Activated CD4-positive, alpha-beta T cell treated with anti-CD3 and anti-CD28 coated beads for 24 hours (primary cell): ENCODE measurements at places on chromosomes 4 and X.

DNA sequence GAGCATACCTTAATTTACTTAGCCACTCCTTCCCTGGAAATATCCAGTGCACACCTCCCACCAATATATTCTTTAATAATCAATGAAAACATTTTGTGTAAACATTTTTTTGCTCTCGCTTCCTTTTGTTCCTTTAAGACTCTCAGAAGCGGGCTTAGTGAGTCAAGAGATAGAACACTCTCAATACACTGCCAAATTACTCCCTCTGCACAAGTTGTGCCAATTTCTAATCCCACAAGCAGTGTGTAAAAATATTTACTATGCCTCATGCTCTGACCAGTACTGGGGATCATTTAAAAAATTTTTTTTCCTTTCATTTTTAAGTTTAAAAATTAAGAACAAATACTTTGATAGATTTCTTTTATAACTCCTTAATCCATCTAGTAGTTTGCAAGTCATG is 5.1 kb downstream of the MORF4L2 start:
- DNase-seq: no peak

DNA sequence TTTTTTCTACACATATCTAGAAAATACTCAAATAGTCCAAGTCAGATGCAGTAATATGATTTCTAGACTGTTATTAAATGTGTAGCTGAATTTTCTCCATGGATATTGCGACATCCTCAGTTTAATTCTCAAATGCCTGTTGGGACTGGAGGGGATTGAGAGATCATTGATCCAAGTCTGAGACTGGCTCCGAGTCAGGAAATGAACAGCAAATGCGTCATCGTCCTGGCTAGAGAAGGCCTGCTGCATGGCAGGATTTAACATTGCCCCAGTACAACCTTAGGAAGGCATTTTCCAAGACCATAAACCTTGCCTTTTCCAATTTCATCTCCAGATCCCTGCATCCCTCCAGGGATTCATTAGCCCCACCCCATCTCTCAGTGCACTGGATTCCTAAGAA is 56.6 kb upstream of the SLC6A14 start:
- DNase-seq: no peak

GRCh38 chr4:102546635-102547034 is 45.5 kb downstream of the NFKB1 start:
- no peak for DNase-seq

- DNase-seq: no peak
These were observed 920.9 kb upstream of the PABPC4L start for GRCh38 chr4:135122457-135122856.

DNA sequence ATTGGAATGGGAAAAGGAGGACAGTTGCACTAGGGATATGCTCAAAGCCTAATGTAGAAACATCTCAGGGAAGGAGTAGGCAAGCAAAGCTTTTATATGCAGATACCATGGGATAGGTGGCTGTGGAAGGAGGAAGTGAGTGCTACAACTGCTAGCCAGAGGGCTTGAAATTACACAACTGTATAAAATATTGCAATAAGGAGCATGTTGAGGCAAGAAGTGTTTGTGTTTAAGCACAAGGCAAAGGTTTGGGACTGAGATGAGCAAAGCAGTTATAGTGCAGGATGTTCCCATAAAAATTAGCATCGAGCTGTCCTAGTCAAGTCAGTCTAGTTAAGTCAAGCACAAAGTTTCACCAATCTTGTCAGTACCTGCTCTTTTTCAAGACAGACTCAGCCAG is 35.6 kb upstream of the DCAF8L1 start:
- DNase-seq: no peak

- DNase-seq: no peak
These were observed 141.0 kb downstream of the STK32B start for GRCh38 chr4:5192271-5192670.

- no peak for DNase-seq
These were observed 30.0 kb upstream of the CYP2U1 start for GRCh38 chr4:107901213-107901934.

DNA sequence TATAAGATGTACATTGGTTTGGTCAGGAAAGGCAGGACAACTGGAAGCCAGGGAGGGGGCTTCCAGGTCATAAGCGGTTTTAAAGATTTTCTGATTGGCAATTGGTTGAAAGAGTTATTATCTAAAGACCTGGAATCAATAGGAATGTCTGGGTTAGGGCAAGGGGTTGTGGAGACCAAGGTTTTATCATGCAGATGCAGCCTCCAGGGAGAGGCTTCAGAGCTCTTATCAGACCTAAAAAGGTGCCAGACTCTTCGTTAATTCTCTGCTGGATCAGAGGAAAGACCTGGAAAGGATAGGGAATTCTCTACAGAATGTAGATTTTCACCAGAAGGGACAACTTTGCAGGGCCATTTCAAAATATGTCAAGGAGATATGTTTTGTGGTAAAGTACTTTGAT is 62.8 kb downstream of the BEX3 start:
- DNase-seq: no peak

DNA sequence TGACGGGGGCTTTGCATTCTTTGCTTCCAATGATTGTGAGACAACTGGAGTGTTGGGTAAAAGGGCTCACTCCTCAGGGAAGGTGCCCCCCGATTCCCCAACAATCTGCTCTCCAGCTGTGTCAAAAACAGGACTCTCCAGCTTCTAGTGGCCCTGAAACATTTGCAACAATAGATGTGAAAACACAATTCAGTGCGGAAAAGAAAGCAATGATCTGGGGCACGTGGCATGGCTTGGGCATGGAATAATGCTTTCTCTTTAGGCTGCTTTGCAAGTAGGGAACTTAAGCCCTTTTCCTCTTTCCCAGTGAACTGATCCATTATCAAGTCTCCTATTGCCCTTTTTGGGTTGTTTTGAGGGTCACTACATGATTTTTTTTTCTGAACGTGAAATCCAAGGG is 239.9 kb downstream of the C4orf33 start:
- no peak for DNase-seq

GRCh38 chr4:16450724-16451123 is 224.5 kb upstream of the TAPT1 start:
- DNase-seq: no peak

GRCh38 chr4:128512161-128512560 is 224.5 kb upstream of the PGRMC2 start:
- DNase-seq: no peak

GRCh38 chr4:115841871-115842270 is 728.5 kb upstream of the NDST4 start:
- DNase-seq: no peak

DNA sequence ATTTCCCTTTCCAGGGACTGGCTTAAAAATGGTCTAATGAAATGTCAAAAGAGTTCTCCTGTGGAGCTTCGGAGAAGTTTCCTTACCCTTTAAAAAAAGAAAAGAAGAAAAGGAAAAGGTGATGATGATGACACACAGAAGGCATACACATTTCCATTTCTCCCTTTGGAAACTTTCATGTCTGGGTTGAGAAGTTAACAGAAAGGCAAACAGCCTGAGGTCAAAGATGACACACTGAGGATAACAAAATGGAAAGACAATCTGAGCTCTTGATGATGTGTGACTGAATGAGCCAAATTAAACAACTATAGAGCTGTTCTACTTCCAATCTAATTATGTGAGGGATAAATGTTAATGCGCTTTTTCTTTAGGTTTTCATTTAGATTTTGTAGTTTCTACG is 32.2 kb downstream of the NFXL1 start:
- DNase-seq: no peak

DNA sequence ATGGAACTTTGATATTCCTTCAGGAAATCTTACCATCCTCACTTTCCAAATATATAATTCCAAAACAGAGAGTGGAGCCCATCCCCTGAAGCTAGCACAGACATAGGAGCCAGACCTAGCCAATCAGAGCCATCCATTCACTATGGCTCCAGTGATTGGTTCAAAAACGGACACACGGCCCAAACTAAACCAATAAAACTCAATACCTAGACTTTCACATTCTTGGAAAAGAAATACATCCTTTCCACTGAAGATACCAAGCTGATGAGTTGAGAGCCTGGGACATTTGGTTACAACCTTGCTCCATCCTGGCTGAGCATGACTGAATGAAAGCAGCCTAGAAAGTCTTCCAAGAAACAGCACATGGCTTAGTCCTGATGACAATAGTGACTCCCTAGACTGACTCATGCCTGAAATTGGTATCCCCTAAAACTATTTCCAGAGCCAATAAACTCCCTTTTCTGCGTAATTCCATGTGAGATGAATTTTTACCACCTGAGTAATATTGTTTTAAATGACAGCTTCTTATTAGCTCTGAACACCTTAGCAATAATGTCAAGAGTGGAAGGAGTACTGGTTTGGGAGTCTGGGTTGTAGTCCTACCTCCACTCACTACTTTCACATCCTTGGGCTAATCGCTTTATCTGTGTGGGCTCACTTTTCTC is 189.6 kb upstream of the LNX1 start:
- no peak for DNase-seq

GRCh38 chrX:10173331-10173900 is 16.6 kb downstream of the CLCN4 start:
- no peak for DNase-seq

DNA sequence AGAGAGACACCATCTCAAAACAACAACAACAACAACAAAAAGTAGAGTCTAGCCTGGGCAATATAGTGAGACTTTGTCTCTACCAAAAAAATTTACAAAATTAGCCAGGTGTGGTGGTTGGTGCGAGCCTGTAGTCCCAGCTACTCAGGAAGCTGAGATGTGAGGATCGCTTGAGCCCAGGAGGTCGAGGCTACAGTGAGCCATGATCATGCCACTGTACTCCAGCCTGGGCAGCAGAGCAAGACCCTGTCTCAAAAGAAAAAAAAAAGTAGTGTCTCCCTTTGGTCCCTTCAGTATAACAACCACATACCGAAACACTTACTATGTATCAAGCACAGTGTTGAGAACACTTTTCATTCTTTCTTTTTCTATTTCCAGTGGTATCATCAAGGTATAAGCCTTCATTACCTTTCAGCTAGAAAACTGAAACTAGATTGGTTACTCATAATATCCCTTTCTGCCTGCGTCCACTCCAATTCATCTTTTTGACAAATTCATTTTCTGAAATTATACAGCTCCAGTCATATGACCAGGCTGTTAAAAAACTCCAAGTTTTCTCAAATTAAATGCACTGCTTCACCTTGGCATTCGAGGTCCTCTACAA is 54.1 kb downstream of the RPS6KA3 start:
- no peak for DNase-seq

- no peak for DNase-seq
These were observed 309.9 kb downstream of the SPOCK3 start for GRCh38 chr4:166924424-166924823.

DNA sequence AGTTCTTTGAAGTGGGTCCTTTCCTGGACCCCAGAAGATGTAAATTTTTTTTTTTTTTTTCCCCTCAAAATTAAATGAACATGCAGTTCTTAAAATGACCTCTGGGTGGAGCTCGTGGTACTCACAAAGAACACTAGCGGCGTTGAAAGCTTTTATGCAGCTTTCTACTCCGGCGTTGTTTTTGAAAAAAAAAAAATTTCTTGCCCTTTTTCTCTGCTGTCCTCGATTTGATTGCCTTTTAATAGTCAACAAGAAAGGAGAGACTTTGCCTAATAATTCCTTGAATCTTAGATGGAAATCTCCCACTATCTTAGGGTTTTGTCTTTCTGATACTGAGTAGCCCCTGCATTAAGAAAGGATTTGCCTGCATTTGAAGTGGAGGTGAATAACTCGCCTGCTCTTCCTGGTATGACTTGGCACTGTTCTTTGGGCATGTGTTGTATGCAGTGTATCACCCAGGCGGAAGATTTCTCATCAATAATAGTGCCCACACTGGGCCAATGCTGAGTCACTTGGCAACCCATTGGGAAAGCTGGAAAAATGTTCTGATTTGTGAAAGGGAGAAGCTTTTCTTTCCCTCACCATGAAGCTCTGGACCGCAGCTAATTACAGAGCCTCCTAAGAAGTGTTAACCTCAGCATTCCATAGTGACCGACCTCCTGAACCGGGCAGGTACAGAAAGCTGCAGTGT is 104.0 kb downstream of the PHEX start:
- DNase-seq: no peak

DNA sequence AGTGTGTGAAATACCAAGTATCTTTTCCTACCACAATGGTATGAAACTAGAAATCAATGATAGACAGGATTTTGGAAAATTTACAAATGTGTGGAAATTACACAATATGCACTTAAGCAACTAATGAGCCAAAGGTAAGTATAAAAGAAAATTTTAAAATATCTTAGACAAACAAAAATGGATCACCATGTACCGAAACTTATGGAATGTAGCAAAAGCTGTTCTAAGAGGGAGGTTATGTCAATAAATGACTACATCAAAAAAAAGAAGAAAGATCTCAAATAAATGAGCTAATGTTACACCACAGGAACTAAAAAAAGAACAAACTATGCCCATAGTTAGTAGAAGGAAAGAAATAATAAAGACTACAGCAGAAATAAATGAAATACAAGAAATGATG is 1084.1 kb downstream of the TECRL start:
- DNase-seq: no peak

DNA sequence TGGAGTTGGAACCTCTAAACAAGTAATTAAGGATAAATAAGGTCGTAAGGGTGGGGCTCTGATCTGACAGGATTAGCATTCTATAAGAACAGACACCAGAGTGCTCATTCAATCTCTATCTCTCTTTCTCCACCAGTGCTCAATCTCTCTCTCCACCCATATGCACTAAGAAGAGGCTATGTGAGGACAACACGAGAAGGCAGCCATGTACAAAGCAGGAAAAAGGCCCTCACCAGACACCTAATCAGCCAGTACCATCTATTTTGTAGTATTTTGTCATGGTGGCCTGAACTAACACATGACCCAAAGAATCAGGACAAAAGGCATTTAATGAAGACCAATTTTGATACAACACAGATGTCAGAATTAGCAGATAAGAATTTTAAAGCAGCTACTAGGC is 16.8 kb downstream of the RFC1 start:
- no peak for DNase-seq

DNA sequence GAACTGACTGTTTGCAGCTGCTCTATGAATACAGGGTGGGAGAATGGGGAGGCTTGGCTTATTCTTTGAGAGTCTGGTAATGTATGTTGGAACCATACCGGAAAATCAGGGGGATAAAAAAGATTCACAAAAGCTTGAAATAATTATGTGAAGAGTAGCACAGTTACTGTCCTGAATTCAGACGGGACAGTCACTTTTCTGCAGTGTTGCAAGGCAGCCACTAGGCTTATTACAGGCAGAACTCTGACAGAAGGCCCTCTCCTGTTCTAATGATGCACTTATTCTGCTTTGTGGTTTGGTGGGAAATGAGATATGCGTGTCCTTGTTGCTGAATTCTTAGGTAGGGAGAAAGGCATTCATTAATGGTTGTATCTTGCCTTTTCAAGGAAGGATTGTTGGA is 37.2 kb downstream of the GUCY1B1 start:
- no peak for DNase-seq

GRCh38 chr4:8071766-8072165 is 86.8 kb downstream of the ABLIM2 start:
- DNase-seq: no peak
